ENCODE measurements at places on chromosomes 2 and 18.

DNA sequence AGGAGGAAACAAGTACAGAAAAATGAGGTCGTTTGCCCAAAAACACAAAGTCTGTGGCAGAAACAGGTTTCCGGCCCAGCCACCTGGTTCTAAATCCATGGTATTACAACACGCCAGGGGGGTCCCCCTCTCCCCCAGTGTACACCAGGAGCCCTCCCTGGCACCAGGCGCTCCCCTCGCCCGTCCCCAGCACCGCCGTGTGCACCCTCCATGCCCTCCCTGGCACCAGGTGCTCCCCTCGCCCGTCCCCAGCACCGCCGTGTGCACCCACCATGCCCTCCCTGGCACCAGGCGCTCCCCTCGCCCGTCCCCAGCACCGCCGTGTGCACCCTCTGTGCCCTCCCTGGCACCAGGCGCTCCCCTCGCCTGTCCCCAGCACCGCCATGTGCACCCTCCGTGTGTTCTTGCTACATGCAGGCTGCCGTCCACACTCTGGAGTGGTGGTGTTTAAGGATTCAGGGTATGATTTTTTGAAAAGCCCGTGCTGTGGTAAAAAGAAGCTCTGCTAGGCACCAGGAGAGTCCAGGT, 59.8 kb upstream of the NFATC1 start:
- DNase-seq, result no peak

- DNase-seq, result no peak
Measured at GRCh38 chr18:39960550-39960949, 1994.5 kb upstream of the PIK3C3 start.

- DNase-seq, result no peak
Measured at GRCh38 chr18:4721545-4721944, 266.4 kb upstream of the DLGAP1 start.

DNA sequence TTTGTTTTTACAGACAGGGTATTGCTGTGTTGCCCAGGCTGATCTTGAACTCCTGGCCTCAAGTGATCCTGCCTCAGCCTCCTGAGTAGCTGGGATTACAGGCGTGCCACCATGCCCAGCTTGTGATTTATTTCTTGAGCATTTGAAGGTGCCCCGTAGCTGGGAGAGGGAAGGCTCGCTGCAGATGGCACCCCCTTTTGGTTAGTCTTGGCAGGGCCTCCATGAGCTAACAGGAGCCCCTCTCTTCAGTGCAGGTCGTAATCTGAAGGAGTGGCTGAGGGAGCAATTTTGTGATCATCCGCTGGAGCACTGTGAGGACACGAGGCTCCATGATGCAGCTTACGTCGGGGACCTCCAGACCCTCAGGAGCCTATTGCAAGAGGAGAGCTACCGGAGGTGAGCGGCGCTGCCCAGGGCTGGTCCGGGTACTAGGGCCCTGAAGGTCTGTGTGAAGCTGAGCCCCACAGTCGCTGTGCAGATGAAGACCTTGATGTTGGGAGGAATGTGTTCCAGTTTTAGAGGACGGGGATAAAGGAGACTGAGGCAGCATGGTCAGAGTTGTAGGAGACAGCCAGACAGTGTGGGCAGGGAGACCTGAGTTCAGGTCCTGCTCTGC, 6.7 kb downstream of the ASB1 start:
- no peak for DNase-seq

GRCh38 chr2:20273042-20273441, 48.1 kb upstream of the SDC1 start:
- DNase-seq, result no peak

All from hepatocyte (in vitro differentiated cells).